ENCODE measurements at places on chromosomes 2 and 18.

DNA sequence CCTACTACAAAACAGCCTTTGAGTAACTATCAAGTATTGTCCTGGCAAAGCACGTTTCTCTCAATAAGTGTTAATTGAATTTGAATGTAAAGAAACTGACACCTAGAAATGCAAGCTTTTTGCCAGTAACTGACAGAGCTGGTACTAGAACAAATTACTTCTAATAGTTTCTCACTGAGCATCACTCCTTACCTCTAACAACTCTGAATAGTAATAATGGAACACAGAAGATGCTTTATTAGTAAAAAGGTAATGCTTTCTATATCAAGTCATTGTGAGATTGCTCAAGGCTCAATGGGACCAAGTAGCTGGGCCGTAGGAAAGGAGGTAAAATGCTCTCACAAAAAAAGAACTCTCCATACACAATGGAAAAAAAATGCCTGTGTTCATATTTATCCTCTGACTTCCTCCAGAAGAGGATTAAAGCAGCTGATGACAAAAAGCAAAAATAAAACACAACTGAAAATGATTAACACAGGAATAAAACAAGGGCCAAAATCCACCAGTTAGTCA is 11.8 kb downstream of the RASGRP3 start:
- DNase-seq = no peak

- no peak for DNase-seq
Measured at GRCh38 chr2:156803243-156803642, 367.1 kb downstream of the GPD2 start.

- DNase-seq = no peak
Measured at GRCh38 chr18:37499044-37499443, 66.6 kb downstream of the CELF4 start.

DNA sequence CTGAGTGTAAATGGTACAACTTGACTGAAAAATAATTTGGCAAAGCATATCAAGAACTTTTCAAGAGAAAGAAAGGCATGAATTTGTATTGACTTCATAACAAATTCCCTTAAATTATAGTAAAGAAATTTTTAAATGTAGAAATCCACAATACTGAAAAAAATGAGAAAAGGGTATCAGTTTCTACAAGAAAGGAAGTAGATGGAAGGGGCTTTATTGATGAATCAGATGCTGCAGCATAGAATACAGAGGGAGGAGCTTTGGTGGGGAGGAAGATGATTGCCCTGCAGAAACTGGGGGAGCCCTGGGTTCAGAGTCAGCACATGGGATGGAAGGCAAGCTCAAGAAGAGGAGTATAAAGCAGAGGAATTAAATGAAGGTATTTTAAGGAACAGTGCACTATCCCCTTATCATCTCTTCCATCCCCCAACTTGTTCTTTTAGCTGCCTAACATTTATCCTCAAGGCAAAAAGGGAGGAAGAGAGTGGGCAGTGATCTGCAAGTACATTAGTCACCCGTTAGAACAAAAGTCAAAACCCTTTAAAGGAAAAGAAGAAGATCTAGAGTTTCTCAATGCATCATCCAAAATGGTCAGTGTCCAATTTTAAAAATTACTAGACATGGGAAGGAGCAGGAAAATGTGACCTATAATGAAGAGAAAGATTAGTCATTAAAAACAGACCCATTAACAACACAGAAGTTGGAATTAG is 77.7 kb downstream of the KCTD18 start:
- DNase-seq = no peak

- DNase-seq = no peak
Measured at GRCh38 chr2:100630473-100630977, 67.7 kb downstream of the PDCL3 start.

DNA sequence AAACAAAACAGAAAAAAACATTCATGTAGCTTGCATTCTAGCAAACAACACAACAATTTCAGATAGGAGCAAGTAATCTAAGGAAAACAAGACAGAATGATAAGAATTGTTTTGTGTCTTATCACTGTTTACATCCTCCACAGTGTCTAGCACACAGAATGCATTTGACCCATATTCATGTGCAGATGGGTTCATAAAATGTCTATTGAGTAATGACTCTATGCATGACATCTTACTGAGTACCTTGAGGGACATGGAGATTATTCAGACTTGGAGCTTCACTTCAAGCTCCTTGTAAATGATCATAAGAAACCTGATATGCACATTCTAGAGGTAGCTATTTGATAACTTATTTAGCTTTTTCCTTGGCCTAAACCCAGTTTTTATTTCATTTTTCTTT is 69.0 kb downstream of the DTNA start:
- no peak for DNase-seq

DNA sequence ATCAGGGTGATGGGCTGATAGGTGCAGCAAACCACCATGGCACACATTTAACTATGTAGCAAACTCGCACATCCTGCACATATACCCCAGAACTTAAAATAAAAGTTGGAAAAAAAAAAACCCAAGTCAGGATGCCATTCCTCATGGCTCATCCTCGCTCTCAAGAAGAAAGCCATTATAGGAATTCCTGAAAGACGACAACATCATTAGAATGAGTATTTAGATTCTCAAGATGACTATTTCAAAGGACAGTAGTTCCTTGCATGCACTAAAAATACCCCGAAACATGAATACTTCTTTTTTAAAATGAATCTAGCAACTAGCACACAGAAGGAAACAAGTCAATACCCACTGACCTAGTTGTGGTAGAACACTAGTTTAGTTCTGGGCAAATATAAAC is 285.8 kb upstream of the REV1 start:
- DNase-seq = no peak

DNA sequence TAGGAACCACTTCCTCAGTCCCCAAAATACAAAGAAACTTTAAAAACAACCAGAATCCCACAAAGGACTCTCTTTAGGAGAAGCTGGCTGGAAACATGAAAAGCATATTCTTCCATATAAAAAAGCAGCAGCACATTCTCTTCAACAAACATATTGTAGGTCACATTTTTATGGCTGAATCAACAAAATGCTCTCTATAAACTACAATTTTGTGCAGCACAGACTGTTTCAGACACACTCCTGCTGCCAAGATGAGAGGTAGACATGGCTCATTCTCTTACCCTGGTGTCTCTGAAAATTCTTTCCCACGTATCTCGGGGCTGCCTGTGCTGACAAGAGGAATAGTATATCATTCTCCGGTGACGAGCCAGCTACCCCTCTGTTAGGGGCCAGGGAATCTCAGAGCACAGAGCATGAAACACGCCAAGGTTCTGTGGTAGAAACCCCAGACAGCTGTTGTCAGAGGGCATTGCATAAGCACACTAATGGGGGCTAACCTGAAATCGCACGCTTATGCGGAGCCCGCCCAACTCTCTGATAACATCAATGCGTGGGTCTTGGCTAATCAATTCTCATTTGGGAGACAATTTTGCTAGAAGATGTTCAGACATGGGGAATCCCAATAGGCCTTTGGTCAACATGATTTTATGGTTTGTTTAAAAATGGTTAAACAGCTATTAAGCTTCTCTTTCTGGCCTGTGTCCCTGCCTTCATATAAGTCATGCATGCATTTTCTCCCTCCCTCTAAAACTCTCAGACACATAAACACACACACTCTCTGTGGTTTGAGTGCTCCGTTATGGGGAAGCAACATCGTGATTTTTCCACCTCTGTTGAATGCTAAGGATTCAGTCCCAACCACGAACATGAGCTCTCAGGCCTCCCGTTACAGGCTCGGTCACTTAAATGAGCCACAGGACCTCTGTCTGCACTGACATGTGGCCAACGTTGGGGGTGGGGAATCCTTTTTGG is 177.5 kb downstream of the INO80D start:
- DNase-seq = no peak

DNA sequence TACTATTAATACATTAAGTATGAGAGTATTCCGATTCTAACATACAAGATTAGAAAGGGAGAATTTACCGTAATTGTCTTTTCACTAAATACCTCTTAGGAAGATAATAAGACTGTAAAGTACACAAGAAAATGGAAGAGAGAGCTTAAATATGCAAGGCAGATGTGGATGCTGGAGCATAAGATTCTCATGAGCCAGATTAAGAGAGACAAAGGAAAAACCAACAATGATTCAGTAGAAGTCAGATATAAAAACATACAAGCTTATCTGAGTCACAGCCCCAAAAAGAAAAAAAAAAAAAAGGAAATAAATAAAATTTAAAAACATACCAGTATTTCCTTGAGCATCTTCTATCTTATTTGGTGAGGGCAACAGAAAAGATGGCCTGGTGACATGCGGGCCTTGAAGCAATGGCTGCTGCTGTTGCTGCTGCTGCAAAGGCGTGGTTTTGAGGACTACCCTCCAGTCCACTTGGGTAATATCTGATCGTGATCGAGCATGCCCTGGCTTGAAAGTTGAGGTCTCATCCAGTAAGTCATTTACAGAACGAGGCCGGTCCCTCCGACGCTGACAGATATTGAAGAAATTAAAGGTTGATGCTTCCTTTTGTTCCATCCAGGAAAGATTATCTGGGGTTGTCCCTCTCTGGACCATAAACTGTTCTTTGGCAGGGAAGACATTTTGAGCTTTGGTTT is 24.5 kb downstream of the PLEKHM3 start:
- DNase-seq = no peak

Data from activated gamma-delta T cell (primary cell).